ENCODE measurements at places on chromosomes 2 and 18.
A peak's percentile ranks its signal among the peaks of the same experiment; 100 is the strongest.

- no peak for DNase-seq
Measured at GRCh38 chr2:109613081-109613921, 465 bp downstream of the SEPTIN10 start.

DNA sequence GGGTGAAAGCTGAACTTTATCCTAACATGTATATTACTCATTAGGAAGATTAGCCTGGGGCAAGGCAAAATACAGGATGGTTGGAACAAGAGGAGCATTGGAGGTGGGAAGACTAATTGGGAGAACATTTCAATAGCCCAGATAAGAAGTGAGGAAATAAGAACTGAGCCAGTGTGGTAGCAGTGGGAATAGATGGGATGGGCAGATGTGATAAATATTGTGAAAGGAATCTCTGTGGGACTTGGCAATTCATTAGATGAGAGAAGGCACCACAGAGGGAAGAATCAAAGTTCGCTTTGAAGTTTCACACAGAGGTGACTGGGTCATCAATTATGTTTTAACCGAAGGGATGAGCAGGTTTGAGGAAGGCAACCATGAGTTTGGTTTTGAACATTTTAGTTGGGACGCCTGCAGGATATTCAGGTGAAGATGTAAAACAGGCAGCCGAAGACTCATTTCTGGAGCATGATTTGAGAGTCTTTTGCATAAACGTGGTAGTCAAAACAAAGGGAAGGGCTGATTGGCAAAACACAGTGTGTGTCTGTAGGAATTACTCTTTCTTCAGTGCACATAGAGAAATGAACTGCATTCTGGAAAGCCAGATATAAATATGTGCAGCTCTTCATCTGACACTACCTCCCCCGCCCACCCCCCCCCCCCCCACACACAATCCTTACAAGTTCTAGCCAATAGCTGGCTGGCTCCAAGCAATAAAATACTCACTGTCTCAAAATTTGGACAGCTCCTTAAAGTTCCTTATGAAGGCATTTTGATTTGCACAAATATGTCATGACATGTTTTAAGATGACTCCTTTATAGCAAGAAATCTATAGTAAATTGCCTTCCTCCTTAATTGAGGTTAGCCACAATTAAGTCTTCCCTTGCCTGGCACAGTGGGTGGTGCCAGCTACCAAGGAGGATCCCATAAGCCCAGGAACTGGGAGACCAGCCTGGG is 1.9 kb upstream of the SLC1A4 start:
- peak; percentile 88 for DNase-seq

DNA sequence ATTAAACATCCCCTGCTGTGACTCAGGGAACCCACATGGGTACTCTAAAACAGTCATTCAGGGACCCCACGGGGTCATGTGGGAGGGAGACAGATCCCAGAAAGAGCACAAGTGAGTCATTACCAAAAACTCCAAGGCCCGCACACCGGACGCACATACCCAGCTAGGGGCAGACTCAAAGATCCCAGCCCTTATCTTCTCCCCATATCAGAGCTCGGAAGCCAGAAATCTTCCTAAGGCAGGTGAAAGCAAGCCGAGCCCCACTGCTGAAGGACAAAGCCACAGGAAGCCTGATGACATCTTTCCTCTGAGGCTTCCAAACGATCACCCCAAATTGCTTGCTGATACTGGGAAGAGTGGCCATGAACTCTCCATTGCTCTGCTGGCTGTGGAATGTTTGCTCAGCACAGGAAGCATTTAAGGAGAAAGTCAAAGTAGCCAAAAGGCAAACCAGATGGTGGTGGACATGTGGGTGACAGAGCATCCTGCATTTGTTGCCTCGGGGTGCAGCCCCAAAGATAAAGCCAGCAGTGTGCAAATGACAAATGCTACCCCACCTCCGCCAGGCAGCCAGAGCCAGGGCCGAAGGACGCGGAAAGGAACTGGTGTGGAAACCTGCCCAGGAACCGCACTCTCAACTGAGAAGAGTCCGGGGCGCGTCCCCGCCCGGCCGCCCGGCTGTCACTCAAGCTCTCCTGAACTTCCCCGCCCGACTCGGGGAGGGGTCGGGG is 784 bp downstream of the ACTR1B start:
- no peak for DNase-seq

- no peak for DNase-seq
Measured at GRCh38 chr2:181047829-181048228, 67.4 kb downstream of the UBE2E3 start.

- no peak for DNase-seq
Measured at GRCh38 chr18:9869715-9870430, 15.9 kb upstream of the TXNDC2 start.

DNA sequence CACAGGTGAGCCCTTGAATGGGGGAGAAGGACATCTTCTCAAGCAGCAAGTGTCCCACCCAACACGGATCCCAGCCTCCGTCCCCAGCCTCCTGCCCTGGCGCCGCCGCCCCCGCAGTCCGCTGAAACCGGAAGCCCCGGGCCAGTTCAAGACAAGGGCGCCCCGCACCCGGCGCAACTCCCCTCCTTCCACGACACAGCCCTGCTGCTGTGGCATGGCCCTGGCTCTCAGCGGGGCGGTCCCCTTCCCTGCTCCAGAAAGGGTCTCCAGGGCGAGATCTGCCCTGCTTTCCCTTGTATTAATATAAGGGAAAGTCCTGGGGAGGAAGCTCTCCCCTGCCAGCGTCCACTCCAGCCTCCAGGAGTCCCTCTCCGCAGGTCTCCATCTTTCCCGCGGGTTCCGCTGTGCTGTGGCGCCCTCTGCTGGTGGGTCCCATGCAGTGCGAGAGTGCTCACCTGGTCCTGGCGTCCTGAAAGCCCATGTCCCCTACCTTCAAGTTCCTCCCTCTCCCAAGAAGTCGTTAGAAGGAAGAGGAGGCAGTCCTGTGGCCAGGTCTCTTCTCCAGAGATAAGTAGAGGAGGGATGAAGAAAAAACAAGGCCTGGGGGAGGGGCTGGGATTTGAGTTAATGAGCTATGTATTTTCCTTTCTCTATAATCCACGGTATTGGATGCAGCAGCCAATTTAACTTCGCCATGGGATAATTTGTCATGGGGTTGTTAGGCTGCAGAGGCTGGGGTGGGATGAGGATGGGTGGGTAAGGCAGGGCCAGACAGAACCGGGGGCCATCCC is 176.0 kb downstream of the SMAD2 start:
- no peak for DNase-seq

DNA sequence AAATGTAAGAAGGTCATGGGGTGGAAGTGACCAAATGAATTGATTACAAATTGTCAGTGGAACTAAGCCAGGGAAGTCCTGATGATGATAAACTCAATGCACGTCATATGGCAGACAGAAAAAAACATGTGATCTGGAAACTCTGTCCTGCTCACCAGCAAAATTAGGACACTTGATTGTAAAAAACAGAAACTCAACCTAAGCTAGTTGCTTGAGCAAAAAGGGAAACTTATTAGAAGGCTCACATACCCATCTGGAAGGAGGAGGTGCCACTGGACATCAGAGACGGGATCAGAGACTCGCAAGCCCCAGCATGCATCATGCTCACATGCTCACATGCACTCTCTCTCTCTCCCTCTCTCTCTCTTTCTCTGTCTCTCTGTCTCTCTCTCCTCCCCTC is 96.8 kb downstream of the SP3 start:
- DNase-seq: no peak

DNA sequence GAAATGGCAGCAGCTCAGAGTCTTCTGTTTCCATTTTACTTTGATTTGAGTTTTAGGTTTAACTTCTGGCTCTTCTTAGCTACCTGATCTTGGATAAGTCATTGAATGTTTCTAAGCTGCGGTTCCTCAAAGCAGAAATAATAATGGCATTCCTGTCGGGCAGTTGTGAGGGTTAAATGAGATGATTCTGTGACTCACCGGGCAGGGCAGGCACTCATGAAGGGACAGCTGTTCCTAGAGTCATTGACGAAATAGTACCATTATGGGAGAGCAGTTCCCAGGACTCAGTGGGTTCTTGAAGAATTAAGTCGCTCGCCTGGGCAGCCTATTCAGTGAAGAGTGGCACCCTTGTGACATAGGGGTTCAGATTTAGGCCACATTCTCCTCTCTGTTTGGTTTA is 10.3 kb downstream of the TRIB2 start:
- no peak for DNase-seq

GRCh38 chr18:2192562-2192961 is 378.7 kb downstream of the METTL4 start:
- no peak for DNase-seq

DNA sequence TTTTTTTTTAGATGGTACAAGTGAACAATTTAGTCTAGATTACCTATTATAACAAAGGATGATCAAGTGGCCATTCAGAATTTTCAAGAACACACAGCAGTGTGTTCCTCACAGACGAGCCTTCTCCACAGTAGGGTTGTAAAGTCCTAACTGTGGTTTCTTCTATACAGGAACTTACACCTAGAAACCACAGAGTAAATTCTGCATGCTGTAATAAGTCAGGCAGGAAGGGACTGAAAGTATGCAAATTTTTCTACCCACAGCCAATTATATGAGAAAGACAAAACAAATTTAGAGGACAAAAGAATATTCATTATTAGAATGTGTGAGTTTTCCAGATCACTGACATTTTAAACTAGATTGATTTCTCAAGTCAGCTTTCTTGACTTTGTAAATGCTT is 99.5 kb downstream of the RBMS1 start:
- DNase-seq: no peak

DNA sequence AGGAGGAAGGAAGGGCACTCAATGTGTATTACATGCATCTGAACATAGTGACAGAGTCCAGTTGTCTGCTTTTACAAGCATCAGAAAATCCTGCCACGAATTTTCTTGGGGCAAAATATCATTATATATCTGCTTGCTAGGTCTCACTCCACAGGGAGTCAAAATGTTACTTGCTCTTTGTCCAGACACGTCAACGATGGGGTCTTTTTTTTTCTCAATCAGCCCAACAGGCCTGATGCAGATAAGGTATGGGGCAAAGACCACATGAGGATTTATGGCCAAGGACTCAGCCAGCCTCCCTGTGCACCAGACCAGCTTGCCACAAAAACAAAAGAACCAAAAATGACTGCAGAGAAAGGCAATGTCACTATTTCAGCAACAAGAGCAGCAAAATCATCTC is 323.4 kb upstream of the PKDCC start:
- no peak for DNase-seq

- DNase-seq: no peak
Measured at GRCh38 chr2:17628349-17629261, 88.1 kb downstream of the VSNL1 start.

DNA sequence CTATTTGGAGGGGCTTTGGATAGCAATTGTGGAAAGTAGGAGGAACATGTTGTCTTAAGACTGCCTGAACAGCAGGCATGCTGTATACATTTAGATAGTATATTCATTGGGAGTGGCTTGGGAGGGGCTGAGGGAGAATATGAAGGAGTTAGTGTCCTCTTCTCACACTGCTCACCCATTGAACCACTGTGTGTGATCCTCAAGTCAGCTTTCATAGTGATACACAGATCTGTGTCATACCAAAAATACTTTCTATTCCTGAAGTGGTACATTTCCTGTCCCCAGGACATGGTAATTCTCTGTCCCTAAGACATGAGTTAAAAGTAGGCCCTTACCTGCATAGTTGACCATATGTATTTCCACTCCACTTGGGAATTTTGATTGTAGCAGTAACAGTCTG is 9.6 kb downstream of the NEMP2 start:
- no peak for DNase-seq
